WTC11 (cell line): ENCODE measurements at places on chromosomes 6 and 20.
A peak's percentile ranks its signal among the peaks of the same experiment; 100 is the strongest.

DNA sequence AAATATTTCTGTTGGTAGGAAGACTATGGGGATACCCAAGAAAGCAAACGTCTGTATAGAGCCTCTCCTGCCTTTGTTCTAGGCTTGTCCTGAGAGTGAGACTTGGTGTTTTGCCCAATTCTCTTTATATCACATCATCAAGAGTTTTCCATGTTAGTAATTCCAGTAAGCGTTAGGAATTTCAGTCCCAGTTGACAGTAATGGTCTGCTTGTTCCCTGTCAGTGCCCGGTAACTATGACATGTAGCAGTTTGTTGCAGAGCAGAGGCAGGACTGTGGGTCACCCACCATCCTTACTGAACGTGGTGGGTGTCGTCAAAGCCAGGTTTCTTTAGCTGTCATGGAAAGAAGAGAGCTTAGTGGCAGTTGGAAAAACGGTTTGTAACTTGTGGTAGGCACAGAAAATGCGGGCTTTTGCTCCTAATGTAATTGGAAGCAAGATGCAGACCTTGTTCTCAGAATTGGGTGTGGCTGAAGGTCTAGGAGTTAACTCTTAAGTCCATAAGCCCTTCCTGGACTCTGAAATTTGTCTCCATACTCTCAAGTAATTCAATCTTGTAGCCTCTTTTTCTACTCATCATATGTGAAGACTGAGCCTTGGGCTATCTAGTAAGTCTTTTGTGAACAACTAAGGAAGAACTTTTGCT, 188.8 kb downstream of the TMEM242 start:
- DNase-seq = no peak

- no peak for DNase-seq
Measured at GRCh38 chr6:30113003-30113759, at the start of gene TRIM31. TRIM31 (minus strand) TSS chr6:30113090; CDS start chr6:30112805, 285 bp downstream.

GRCh38 chr6:166488076-166488685, 98.3 kb downstream of the RAMACL start:
- no peak for DNase-seq

DNA sequence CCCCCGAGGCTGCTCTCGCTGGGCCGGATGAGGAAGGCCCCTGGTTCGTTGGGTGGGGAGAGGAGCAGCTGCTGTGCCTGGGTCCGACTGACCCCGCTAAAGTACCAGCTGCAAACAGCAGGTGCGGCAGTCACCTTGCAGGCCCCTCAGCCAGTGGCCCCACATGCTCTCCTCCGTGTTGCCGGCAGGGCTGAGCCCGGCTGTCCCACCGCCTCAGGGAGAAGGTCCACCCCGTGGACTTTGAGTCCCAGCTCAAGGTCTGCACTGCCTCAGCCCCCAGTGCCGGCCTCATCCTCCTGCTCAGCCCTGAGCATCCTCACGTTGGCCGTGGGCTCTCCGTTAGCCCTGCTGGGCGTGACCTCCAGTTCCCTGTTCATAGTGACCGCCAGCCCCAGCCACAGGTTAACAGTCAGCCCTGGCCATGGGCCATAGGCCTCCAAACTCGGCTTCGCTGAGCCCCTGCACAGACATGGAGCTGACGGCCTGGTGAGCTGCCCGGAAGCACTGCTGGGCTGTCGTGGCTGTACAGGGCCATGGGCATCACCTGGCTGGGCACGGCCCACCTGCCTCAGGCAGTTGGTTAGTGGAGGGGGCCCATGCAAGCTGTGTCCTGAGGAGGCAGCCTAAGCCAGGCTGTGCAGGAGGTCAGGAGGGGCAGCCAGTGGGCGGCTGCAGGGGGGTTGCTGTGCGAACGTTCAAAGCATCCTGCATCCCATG, 3.1 kb downstream of the SRMS start:
- DNase-seq = no peak

GRCh38 chr6:105769987-105770386, 316.1 kb upstream of the PRDM1 start:
- DNase-seq = no peak

DNA sequence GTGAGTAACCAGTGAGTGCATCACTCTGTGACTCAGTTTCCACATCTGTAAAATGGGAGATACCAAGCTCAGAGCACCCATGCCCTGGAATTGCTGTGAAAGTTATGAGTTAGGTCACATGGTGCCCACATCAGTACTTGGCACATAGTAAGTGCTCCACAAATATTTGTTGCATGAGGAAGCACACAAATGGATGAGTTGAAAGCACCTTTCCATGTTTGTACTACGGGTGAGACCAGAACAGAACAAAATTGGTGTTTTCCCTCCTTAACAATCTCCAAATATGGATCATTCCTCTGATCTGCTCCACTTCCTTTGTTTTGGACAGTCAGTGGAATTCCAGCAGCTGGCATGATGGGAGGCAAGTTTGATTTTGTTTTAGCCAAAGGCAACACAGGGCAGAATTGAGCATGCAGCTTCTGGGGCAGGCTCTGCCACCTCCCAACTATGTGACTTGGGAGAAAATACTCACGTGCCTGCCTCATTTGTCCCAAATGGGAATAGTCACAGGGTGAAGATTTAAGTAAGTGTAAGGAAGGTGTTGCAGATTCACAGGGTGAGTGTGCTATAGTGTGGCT, 503.7 kb upstream of the SULF2 start:
- no peak for DNase-seq

DNA sequence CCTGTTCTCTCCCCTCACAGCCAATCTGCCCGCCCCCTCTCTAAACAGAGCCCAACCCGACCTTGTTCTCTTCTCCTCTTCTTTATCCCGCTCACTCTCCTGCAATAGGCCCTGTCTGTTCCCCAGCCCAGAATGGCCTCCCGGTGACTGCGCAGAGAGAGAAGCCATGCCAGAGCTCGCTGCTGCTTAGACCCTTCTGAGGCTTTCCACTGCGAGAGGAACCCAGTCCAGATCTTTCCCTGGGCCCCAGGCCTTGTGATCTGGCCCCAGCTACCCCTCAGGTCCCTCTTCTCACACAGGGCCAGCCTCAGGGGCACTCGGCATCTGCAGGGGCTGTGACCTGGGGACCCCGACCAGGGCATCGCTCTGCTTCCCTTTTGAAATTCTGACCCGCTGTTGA, 58.1 kb downstream of the TMEM242 start:
- DNase-seq = no peak

- no peak for DNase-seq
Measured at GRCh38 chr6:138844192-138844591, 48.3 kb downstream of the ECT2L start.

GRCh38 chr20:62155428-62156253, 12.1 kb downstream of the SS18L1 start:
- DNase-seq = no peak

DNA sequence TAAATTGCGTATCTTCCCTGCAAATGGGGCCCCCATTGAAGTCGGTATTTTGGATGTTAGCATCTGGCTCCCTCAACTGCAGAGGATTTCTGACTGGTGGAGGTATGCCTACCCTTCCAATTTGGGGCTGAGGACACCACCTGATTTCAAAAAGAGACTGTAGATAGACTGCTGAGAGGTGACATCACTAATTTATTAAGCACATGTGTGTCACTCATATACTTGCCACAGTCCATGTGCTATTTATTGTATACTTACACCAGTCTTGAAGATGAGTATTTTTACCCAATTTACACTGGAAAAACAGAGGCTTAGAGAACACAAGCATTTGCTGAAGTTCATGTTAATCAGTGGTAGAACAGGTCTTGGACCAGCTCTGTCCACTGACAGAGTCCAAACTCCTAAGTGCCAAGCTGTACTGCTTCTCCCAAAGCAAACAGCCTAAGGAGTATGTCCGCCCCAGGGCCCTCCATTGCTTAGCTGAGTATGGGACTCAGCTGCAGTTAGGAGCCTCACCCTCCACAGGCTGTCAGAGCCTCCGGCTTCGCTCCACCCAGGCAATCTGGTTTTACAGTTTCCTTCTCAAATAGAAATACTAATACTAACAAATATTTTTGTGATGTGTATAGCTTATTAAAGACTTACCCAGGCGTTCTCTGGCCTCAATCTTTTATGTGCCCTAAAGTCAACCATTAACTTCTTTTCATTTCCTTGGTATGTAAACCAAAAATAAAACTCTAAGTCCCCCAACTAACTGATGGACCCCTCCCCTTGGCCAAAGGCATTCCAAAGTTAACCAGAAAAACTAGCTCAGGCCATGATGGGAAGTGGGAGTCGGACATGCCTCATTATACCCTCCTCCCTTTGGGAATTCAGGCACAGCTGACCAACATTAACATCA, 17.5 kb downstream of the RIN2 start:
- no peak for DNase-seq

DNA sequence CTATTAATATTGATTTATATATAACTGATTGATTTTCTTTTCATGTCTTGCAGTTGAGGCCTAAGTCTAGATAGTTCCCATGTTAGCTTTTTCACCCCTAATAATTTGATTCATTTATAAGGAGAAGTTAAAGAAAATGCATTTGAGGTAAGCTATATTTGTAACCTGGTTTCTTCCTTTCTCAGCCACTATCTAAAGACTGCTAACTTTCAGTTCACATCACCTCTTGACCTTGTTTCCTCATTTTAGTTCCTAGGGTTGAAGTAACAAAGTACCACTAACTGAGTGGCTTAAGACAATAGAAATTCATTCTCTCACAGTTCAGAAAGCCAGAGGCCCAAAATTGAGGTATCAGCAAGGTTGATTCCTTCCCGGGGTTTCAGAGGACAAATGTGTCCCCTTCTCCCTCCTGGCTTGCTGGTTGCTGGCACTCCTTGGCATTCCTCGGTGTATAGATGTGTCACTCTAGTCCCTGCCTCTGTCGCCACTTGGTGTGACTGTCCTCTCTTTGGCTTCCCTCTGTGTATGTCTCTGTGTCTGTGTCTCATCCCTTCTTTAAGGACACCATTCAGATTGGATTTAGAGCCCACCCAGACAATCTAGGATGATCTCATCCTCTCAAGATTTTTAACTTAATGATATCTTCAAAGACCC, 55.9 kb upstream of the C20orf144 start:
- no peak for DNase-seq

DNA sequence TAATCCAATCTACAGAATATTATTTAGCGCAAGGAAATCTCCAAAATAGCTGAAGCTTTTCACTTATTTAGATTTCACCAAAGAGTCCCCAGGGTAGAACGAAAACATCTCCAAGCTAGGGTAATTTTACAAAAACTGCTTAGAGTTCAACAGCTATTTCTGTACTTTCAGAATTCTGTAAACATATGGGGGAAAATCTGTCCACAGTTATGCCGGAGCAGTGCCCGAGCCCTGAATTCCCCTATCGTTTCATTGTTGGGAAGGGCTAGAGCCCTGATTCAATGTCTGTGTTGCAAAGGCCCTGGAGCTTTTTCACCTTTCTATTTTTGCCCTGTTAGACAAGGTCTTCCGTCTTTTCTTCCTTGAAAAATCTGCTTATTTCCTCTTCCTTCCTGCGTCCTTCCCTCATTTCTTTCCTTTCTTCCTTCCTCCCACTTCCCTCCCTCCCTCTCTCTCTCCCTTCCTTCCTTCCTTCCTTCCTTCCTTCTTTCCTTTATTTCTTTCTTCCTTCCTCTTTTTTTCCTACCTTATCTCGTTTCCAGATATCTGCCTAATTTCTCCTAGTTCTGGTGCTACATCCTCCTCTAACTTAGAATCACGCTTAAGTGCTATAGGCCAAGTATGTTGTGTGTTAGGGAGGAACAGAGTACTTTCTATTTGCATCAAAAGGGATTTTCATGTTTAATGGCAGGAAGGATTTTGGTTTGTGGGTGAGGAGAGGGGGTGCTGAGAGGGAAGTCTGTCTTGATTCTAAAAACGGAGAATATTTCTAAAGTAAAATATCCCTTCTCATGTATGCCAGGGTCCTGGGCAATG, 122.5 kb upstream of the BMP2 start:
- DNase-seq = no peak

GRCh38 chr6:161618831-161619454, 345.1 kb upstream of the AGPAT4 start:
- peak; percentile 54 for DNase-seq

DNA sequence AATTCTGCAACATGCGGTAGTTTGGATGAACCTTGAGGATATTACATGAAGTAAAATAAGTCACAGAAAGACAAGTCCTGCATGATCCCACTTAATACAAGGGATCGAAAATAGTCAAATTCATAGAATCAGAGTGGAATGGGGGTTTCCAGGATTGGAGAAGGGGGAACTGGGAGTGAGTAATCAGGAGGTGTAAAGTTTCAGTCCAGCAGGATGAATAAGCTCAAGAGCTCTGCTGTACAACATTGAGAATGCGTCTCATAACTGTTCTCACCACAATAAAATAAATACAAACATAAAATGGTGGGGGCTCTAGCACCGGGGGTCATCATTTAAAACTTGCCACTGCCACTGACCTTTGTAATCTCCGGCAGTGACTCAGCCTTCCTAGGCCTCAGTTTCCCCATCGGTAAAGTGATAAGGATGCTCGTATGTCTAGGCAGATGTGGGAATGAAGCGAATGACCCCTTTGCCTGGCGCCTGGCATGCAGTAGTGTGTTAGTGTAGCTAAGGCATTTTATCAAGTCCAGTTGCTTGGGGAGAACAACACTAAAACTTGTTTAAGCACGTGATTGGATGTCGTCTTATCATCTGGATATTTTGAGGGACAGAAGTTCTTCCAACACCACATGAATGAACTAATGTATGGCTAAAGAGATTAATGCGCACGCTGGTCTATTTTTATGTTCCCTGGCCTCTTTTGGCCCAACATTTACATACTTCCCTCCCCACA, 421.1 kb downstream of the QKI start:
- no peak for DNase-seq

DNA sequence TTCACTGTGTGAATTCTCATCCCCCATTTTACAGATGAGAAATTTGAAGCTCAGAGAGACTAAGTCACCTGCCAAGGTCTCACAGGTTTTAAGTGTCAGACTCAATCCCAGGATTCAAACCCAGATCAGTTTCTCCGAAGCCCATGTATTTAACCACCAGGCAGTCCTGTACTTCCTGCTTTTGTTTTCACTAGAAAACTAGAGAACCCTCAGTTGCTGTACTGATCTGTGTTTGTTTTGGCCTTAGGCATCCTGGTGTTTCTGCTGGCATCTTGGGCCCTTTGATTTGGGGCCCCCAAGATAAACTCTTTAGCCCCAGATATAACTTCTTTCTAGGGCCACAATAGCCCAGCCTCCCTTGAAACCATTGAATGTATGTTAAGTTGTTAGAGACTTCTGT, 36.5 kb downstream of the PPP1R16B start:
- DNase-seq = no peak

- no peak for DNase-seq
Measured at GRCh38 chr6:163232015-163232523, 182.4 kb upstream of the QKI start.

GRCh38 chr6:150992703-150993102, 127.2 kb downstream of the MTHFD1L start:
- no peak for DNase-seq

DNA sequence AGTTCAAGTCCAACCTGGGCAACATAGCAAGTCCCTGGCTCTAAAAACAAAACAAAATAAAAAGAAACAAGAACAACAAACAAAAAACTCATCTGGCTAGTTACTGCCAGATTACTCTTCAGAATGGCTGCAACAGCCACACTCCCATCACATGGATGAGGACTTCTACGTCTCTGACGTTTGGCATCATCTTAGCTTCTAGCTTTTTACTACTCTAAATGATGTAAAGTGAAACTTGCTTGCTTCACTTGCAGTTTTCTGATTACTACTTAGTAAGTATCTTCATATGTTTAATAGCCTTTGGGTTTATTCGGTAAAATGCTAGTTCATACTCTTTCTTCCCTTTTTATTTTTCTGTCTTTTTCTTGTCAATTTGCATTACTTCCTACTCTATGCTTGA, 161.1 kb upstream of the CARMIL1 start:
- DNase-seq = no peak
